ENCODE measurements at places on chromosomes 2 and 18. TPM values are rescaled to one million over a fixed set of nuclear protein-coding genes. Genes with fewer than 3 reads are reported as not detected.

DNA sequence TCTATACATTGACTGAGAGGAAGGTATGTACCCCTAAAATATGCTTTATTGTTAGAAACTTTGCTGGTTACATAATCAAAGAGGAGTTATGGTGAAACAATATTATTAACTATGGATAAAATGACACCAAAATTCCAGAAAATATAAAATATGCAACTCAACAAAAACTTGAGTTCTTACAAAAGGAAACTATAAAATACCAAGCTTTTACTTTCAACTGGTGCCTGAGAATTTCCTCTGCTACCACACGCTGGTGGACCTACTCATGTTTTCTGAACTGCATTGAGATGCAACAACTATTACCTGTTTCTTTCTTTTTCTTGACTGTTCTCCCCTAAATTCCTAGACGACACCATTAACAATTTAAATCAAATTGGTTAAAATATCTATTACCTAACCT lies 8.2 kb upstream of the NFE2L2 start:
- H3K4me1 ChIP-seq = peaks cover 16% of the 10 kb centered on the region
- no peak for DNase-seq
- H3K4me3 ChIP-seq = no peak overlapping the region
- H3K27ac ChIP-seq = peak overlapping the region; percentile 33
- no peaks in the 10 kb centered on the region for H3K36me3 ChIP-seq

Gene IGFBP2
- 16.5 TPM for total RNA-seq

Gene MBP
- 71.4 TPM for total RNA-seq

Gene TUBA4A
- 669 TPM for total RNA-seq

DNA sequence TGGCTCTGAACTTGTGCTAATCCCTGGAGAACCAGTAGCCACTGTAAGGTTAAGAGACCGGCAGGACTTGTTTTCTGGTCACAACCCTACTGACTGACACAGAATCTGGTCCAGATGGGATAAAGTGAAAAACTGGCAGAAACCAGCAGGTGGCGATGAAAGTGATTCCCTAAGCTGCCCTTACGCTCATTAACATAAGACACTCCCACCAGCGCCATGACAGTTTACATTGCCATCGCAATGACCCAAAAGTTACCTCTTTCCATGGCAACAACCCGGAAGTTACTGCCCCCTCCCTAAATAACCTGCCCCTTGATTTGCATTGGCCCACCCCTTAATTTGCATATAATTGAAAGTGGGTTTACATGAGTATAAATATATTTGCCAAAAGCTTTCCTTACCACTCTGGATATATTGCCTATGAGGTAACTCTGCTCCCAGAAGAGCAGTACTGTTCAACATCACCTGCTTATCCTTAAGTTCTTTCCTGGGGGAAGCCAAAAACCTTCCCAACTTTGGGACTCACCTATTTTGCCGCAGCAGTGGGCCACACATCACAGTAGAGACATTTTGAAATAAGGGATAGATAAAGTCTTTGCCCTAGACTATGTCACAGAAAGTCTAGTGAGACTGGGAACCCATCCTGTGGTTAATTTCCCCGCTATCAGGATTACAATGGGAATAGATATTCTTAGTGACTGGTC lies 35.8 kb upstream of the AFF3 start:
- no peaks in the 10 kb centered on the region for H3K36me3 ChIP-seq
- H3K4me3 ChIP-seq = no peak overlapping the region
- H3K4me1 ChIP-seq = no peaks in the 10 kb centered on the region
- no peak for DNase-seq
- no peaks in the 10 kb centered on the region for H3K27me3 ChIP-seq

GRCh38 chr18:35282353-35282752 lies 7.7 kb downstream of the ZSCAN30 start:
- no peaks in the 10 kb centered on the region for H3K36me3 ChIP-seq
- no peak overlapping the region for H3K27ac ChIP-seq
- H3K4me1 ChIP-seq = peaks cover 10% of the 10 kb centered on the region

- peak within 1 kb of the TSS; percentile 69 for H3K4me3 ChIP-seq
- peaks cover 32% of the 10 kb centered on the region for H3K4me1 ChIP-seq
- peaks cover 2% of the 10 kb centered on the region for H3K27me3 ChIP-seq
- H3K27ac ChIP-seq = peak within 1 kb of the TSS; percentile 82
- DNase-seq = peak; percentile 92
Observed at GRCh38 chr2:238239863-238240756, at the start of gene HES6. HES6 (minus strand) TSS chr2:238240038; CDS start chr2:238239905, 133 bp downstream.

DNA sequence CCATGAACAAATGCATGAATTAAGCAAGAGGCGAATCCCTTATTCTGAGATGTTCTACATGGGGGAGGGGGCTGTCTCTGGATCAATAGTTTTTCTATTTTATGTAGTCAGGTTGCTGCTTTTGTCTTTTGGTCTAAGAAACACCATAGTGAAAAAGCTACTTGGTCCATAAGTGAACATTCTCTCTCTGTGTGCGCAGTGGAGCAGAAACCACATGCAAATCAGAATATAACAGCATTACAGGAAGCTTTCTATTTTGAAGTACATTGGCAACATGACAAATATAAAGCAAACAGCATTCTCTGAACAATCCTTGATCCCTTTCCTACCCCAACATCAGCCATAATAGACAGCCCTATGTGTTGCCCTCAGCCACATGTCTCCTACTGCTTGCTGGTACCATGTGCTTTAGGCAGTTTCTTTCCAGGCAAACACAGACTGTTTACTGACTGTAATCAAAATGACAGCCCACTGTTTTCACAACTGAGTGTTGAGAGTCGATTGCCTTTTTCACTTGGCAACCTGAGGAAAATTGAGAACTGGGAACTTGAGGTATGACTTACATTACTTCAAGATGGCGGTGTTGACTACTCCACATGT lies 10.6 kb downstream of the SCN3A start:
- H3K36me3 ChIP-seq = no peaks in the 10 kb centered on the region
- no peak overlapping the region for H3K27ac ChIP-seq
- H3K4me1 ChIP-seq = no peaks in the 10 kb centered on the region
- no peaks in the 10 kb centered on the region for H3K27me3 ChIP-seq
- H3K4me3 ChIP-seq = no peak overlapping the region

Gene RGPD4
- total RNA-seq = not detected

DNA sequence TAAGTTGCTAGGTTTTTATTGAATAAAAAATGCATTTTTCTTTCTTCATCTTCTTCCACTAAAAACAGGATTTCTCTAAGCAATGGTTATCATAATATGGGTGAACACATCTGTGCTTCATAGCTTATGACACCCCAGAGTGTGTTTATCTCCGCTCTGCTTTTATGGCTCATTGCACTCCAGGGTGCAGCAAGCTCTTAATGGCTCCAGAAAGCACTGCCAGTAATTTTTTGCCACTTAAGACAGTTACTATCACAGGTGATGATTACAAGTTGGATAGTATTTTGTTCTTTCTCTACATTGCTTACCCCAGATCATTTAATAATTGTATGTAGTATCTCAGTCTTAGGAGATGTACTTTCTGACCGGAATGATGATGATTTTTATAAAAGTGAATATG lies 239.3 kb upstream of the CDH20 start:
- H3K27me3 ChIP-seq = no peaks in the 10 kb centered on the region
- no peak overlapping the region for H3K27ac ChIP-seq
- no peak for DNase-seq

DNA sequence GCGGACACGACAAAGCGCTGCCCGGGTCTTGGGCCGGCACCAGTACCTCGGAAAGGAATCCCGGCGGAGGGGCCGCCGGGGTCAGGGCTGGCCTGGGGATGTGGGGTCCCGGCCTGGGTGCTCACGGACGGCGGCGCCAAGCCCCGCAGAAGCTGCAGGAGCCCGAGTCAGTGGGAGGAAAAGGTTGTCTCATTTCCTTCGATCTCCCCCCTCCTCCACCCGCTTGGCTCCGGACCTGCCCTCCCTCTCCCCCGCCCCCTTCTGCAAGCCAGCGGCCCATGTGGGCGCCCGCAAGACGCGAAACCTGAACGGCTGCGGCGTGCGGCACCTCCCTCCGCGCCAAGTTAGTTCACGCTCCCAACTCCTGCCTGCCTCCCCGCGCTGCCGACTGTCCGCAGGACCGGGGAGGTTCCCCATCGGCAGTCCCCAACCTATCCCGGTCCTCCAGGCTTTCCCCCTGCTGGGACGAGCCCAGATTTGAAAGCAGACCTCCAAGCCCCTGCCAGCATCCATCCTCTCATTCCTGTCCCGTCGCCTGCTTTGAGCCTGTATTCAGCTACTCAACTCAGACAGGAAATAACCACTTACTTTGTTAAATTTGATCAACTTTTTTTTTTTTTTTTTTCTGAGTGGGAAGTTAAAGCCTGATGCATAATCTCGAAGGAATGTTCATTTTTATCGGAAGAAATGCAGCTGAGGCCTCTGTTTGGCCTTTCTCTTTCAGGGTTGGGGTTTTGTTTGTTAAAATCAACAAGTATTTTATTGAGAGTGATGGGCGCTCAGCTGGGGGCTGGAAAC lies at the start of gene EVA1A:
EVA1A (minus strand) TSS at position 172 of the 798 bp plus-strand sequence. CDS start 42,799 bp downstream, outside the sequence.
- H3K36me3 ChIP-seq = no peaks in the 10 kb centered on the region
- DNase-seq = peak; percentile 30
- peaks cover 5% of the 10 kb centered on the region for H3K4me1 ChIP-seq
- peak within 1 kb of the TSS; percentile 50 for H3K27ac ChIP-seq
- H3K4me3 ChIP-seq = peak within 1 kb of the TSS; percentile 70

Gene ARMC9
- 3.0 TPM for total RNA-seq

DNA sequence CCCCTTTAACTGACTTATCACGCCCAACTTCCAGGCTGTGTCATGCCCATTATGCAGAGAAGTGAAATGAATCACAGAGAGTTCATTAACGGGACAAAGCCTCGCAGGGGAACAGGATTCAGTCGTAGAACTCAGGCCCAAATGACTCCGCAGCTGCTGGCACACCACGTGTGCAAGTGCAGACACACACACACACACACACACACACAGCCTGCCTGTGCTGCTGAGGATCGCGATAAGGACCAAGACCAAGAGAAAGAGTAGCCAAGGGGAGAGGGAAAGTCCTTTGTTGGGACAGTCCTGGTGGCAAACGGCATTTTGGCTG lies 90.0 kb upstream of the TAF1B start:
- no peak overlapping the region for H3K4me3 ChIP-seq
- peak; percentile 60 for DNase-seq
- no peak overlapping the region for H3K27ac ChIP-seq
- no peaks in the 10 kb centered on the region for H3K36me3 ChIP-seq

DNA sequence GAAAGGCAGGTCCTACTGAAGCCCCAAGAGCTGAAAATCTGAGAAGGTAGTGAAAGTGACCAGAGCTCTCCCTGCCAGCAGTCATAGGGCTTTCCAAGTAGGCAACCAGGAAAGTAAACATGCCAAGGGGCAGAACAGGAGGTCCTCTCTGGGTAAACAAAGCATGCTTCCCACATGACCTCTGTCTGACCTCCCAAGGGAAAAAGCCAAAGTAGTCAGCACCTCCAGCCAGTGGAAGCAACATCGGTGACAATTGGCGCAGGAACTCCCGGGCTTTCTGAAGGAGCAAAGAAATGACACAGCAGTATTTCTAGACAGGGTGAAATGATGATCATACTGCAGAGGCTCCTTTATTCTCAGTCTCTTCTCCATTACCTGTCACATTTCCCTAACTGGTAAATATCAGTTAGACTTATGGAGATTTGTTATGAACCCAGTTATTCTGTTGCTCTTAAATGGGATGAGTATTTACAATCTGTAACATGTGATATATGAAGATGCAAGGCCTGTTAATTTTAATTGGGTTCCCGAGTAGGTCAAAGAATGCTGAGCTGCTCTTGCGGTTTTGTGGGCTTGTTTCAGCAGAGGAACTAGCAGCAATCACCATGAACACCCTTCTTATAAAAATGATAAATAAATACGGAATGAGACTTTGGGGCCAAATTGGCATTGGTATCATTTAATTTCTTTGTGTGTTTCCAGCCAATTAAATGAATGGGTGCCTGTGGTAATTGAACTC lies 321.0 kb downstream of the RND3 start:
- no peak overlapping the region for H3K27ac ChIP-seq
- DNase-seq = no peak
- H3K27me3 ChIP-seq = no peaks in the 10 kb centered on the region
- H3K36me3 ChIP-seq = no peaks in the 10 kb centered on the region
- no peaks in the 10 kb centered on the region for H3K4me1 ChIP-seq
- no peak overlapping the region for H3K4me3 ChIP-seq

DNA sequence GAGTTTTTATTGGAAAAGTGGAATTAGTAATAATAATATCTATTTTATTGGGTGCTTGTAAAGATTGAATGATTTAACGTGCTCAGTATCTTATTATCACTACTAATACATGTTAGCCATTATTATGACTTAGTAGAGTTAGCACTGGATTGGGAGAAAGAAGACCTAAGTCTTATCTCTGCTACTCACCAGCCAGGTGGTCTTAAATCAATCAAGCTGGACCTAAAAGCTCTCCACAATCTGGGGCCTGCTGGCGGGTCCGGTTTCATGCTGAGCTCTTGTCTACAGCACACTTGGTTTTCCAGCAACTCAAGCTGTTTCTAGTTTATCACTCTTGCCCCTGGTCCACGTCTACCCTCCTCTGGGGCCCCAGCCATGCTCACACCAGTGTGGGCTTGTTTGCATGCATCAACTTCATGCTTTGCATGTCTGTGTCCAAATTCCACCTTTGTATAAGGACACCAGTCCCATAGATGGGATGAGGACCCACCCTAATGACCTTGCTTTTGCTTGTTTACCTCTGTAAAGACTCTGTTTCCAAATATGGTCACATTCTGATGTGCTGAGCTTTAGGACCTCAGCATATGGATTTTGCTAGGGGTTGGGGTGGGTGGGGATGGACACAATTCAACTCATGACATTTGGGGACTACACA lies 363.1 kb downstream of the LPIN1 start:
- H3K4me1 ChIP-seq = no peaks in the 10 kb centered on the region
- no peak for DNase-seq
- H3K4me3 ChIP-seq = no peak overlapping the region
- no peak overlapping the region for H3K27ac ChIP-seq
- H3K27me3 ChIP-seq = no peaks in the 10 kb centered on the region

Gene LIMS4
- total RNA-seq = 6.4 TPM

- H3K4me1 ChIP-seq = no peaks in the 10 kb centered on the region
- no peak overlapping the region for H3K27ac ChIP-seq
Observed at GRCh38 chr2:118902266-118903028, 39.5 kb upstream of the MARCO start.

DNA sequence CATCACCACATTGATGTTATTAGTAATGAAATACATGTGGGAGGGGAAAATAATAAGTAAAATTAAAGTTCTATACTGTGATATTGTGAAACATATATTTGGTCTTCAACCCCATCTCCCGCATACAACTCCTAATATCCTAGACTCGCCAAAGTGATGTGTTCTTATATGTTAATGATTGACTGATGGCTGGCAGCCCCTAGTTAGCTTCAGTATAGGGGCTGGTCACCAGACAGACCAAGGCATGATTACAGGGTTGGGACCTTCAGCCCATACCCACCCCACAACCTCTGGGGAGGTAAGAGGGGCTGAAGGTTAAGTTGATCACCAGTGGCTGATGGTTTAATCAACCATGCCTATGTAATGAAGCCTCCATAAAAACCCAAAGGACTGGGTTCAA lies 28.1 kb upstream of the MREG start:
- H3K27ac ChIP-seq = no peak overlapping the region
- no peaks in the 10 kb centered on the region for H3K4me1 ChIP-seq
- no peak overlapping the region for H3K4me3 ChIP-seq
- no peak for DNase-seq
- no peaks in the 10 kb centered on the region for H3K27me3 ChIP-seq
- peaks cover 3% of the 10 kb centered on the region for H3K36me3 ChIP-seq
